ENCODE measurements at places on chromosomes 5 and 9. TPM values are rescaled to one million over a fixed set of nuclear protein-coding genes. Genes with fewer than 3 reads are reported as not detected.

Gene LRRC14B
- total RNA-seq: not detected

Gene FRRS1L
- total RNA-seq: not detected

Gene MATR3
- 240 TPM for total RNA-seq

Gene UBE2QL1
- total RNA-seq: 2.0 TPM

Gene SET
- 160 TPM for total RNA-seq

Gene PROB1
- 0.22 TPM for total RNA-seq

Gene FAM170A
- total RNA-seq: not detected

Gene PCDHGB2
- total RNA-seq: 2.1 TPM

Gene TYRP1
- total RNA-seq: not detected

Gene TMC1
- total RNA-seq: 3.6 TPM

Gene PGM5
- 24.0 TPM for total RNA-seq

Gene TICAM2
- 3.9 TPM for total RNA-seq

Gene LMX1B
- total RNA-seq: not detected

Gene PCDHGB6
- 5.1 TPM for total RNA-seq

Gene RNF183
- not detected for total RNA-seq

Gene GRM6
- not detected for total RNA-seq

Gene TAF11L5
- not detected for total RNA-seq

Gene XRCC4
- 6.6 TPM for total RNA-seq

Gene FKTN
- total RNA-seq: 17.8 TPM

Gene CRB2
- not detected for total RNA-seq

Gene TAL2
- total RNA-seq: 1.3 TPM

Gene PCDHB14
- 3.8 TPM for total RNA-seq

Gene FOXI1
- total RNA-seq: not detected

Gene ZNF366
- total RNA-seq: 3.2 TPM

Gene PCDHGA9
- 8.3 TPM for total RNA-seq

Gene FUT7
- total RNA-seq: not detected

Gene IL5
- not detected for total RNA-seq

Gene NRARP
- total RNA-seq: 2.4 TPM

Gene GEMIN5
- 19.4 TPM for total RNA-seq

Gene ADGRD2
- not detected for total RNA-seq

Gene ACTBL2
- total RNA-seq: not detected

Gene LCP2
- total RNA-seq: 57.3 TPM

Gene PCDHA1
- total RNA-seq: not detected

Gene CCDC180
- 3.9 TPM for total RNA-seq

Gene PTGES
- total RNA-seq: 12.8 TPM

Gene HMCN2
- 0.68 TPM for total RNA-seq

Gene HTR4
- not detected for total RNA-seq

Gene EXD3
- 44.6 TPM for total RNA-seq

Gene PCDHA9
- total RNA-seq: 0.19 TPM

Gene PTGER4
- 14.0 TPM for total RNA-seq

Gene EFNA5
- 10.0 TPM for total RNA-seq

Gene CSNK1G3
- 42.5 TPM for total RNA-seq

Gene SLC25A2
- total RNA-seq: 0.98 TPM

Gene SURF2
- 8.8 TPM for total RNA-seq

Gene OR2K2
- not detected for total RNA-seq

Gene OR4F3
- total RNA-seq: not detected

Gene GABBR2
- not detected for total RNA-seq
